ENCODE measurements at places on chromosomes 1 and 21.

GRCh38 chr1:179767996-179768395, 24.9 kb downstream of the FAM163A start:
- no peak for DNase-seq

DNA sequence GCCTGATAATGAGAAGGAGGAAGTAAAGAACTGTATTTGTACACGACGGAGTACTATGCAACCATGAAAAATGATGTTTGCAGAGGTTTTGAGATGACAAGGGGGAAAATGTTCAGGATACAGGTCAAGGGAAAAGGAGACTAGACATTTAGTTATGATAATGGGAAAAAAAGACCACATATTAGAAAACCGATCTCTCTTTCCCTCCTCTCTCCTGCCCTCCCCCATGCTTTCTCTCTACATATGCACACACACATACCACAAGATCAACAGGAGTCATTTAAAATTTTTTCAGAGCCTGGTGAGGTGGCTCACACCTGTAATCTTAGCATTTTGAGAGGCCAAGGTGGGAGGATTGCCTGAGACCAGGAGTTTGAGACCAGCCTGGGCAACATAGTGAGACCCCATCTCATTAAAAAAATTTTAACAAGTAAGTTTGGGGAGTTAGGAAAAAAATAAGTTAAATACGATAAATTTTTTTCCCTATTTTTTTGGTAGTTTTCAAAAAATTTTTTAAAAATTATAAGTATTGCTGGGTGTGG, 44.5 kb downstream of the ECE1 start:
- no peak for DNase-seq

DNA sequence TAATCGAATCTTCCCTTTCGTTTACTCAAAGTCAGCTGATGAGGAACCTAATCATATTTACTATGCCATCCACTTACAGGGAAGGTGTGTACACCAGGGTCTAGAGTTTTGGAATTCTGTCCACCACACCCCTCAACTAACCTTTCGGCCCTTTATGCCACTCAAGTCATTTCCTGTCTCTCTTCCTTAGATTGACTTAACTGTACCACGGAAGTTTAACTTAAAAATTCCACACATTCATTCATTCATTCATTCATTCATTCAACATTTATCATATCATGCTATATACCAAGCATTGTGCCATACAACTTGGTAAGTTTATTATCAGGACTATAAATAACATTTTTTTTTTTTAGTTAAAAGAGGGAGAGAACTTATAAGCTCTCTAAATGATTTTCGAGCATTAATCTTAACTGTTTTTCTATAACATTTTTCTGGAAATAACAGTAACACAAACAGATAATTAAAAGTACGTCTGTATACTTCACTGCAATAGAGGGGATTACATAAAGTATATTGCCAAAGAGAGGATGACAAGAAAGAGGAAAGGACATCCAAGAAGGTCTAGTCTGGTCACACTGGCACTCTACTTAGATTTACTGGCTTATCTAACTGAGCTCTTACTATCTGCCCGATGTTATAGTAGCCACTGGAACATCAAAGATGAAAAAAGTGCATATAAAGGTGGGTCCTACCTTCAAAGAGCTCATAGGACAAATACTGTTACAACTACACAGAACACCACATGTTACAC, 243.7 kb downstream of the PBX1 start:
- DNase-seq: no peak

DNA sequence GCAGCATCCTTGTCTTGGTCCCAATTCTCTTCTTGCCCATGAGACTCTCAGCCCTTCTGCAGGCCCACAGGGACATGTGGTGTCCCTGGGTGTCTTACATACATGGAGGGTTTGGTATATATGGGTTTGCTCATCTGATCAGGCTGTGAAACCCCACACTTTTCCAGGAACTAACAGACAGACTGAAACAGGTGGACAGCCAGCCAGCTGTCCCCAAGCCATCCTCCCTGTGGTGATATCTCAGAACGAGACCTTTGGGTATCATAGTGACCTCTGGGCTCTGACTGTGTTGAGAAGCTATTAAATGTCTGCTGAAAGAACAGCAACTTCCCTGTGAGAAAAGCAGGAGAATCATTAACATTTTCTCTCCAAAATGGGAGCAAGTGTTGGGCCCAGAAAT, 115.5 kb upstream of the PAXBP1 start:
- DNase-seq: no peak

- DNase-seq: no peak
Observed at GRCh38 chr1:234627009-234627950, 17.3 kb upstream of the IRF2BP2 start.

GRCh38 chr1:222225316-222225691, 322.6 kb downstream of the HHIPL2 start:
- no peak for DNase-seq

DNA sequence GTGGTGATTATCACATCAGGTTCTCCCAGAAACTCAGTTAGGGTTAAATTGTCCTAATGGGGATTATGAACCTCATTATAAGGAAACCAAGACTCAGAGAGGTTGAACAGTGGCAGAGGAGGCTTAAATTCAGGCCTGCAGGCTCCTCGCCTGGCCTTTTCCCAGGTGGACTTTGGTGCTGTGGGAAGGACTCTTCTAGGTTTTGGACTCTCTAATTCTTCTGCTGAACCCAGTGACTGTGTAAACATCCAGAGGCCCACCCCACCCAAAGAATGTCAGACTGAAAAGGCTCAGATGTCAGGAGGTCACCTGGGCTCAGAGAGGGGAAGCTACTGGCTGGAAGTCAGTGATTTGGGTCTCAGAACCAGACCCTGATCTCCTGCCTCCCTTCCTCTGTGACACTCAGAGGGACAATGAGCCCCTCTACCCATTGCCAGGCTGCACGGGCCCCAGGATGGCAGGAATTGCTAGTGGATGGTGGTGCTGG, 2.5 kb downstream of the ZNF362 start:
- DNase-seq: no peak

DNA sequence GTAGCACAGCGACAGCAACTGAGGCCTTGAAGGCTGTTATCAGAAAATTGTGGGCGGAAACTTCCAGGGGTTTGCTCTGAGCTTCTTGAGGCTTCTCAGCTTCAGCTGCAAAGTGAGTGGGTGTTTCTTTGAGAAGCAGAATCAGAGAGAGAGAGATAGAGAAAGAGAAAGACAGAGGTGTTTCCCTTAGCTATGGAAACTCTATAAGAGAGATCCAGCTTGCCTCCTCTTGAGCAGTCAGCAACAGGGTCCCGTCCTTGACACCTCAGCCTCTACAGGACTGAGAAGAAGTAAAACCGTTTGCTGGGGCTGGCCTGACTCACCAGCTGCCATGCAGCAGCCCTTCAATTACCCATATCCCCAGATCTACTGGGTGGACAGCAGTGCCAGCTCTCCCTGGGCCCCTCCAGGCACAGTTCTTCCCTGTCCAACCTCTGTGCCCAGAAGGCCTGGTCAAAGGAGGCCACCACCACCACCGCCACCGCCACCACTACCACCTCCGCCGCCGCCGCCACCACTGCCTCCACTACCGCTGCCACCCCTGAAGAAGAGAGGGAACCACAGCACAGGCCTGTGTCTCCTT, at the start of gene FASLG:
FASLG (plus strand) TSS at position 233 of the 583 bp plus-strand sequence; CDS start at position 332, 99 bp downstream.
- DNase-seq: peak; percentile 79

DNA sequence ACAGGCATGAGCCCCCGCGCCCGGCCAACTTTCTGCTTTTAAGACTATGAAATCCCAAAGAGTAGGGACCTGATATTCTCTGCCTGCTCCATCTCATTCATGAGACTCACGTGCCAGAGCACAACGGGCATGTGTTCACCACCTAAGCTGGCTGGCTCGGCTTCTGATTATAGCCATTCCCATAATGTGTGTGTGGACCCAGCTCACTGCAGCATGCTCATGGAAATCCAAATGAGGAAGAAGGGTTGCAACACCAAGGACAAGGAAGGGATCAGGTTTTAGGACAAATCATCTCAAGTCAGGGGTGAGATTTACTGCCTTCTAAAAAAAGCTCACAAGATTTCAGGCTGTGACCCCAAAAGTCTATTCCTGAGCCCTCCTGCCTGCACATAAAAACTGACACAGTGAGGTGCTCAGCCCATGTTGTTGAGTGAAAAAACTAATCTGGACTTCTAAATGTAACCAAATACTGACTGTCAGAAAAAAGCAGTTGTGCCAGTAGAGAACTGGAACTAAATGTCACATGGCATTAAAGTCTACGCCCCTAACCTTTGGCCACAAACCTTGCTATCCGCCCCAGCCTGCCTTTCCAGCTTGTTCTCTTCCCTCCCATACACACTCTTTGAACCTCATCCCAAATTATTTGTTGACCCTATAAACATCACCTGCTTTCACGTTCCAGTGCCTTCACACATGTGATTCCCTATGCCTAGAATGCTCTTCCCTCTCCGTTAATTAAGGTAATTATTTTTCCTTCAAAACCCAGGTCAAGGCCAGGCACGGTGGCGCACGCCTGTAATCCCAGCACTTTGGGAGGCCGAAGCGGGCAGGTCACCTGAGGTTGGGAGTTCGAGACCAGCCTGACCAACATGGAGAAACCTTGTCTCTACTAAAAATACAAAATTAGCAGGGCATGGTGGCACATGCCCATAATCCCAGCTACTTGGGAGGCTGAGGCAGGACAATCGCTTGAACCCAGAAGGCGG, 9.1 kb upstream of the COA7 start:
- DNase-seq: no peak

DNA sequence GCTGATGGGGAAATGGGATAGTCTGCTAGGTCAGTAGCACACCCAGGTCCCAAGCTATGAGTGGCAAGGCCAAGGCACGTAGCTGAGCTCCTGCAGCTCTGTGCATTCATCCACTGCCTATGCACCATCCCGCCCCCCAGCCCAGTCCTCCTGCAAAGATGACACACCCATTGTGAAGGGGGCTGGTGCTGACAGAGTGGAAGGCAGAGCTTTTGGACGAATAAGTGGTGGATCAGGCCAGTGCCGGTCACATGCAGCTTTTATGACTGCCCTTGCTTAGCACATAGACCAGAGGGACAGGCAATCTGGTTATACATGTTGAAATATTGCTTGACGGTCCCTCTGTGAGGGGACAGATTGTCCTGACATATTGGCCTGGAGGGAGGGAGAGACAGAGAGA, 494.3 kb downstream of the PTPRU start:
- DNase-seq: no peak

- DNase-seq: no peak
Observed at GRCh38 chr1:242432491-242433095, 91.9 kb downstream of the PLD5 start.

- peak; percentile 39 for DNase-seq
Observed at GRCh38 chr21:45405819-45406762, 1.1 kb downstream of the COL18A1 start.

DNA sequence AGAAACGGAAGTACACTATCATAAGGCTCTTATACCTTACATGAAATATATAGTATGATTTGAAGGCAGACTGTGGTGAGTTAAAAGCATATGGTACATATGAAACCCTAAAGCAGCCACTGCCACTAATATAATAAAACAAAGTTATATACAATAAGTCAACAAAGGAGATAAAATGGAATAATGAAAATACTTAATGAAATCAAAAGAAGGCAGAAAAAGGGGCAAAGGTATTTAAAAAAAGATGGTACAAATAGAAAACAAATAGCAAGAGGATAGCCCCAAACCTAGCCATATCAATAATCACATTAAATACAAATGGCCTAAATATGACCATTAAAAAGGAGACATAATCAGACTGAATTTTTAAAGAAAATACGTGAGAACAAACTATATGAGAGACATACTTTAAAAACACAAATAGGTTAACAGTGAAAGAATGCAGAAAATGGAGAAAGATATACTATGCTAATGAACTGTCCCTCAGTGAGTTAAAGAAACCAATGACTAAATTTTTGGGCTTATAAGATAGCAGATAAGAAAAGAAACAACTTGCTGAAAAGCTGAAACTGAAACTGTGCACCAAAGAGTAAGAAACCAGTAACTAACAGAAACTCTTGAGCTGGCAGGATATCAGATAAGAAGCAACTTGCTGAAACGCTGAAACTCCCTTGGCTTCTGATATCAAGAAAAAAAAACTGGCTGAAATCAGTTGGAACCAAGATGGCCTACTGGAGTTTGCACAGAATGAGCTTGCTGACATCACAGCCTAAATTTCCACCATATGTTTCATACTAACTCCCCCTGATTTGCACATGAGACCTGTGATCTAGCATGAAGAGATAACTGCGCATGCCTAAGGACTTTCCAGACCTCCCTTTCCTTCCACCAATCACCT, 44.3 kb upstream of the IL10 start:
- peak; percentile 36 for DNase-seq

DNA sequence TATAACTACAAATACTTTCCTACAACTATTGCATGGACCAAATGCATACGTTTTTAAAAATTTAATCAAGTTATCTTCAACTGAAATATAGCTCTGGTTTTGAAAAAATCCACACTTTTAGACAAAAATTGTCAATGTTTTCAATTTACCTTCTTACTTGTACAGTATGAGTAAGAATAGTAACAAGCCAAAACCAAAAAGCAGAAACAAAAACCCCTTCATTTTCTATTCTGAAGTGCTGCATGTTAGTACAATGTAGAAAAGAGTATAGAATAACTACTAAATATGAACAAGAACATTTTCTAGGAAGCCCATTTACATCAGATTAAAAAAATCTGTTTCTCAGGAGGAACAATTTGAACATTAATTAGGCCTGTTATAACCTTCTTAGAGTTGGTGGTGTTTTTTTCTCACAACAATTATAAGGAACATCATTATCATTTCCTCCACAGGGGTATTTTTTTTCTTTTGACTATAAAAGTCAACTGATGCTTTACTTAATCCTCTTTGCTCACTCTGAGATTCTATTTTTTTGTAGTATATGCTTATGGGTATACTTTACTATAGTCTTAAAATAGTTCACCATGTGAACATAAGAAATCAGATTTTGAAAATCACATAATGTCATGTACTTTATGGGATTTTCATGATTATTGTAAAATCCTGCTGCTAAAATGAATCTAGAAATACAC, 475.4 kb downstream of the PTBP2 start:
- no peak for DNase-seq

DNA sequence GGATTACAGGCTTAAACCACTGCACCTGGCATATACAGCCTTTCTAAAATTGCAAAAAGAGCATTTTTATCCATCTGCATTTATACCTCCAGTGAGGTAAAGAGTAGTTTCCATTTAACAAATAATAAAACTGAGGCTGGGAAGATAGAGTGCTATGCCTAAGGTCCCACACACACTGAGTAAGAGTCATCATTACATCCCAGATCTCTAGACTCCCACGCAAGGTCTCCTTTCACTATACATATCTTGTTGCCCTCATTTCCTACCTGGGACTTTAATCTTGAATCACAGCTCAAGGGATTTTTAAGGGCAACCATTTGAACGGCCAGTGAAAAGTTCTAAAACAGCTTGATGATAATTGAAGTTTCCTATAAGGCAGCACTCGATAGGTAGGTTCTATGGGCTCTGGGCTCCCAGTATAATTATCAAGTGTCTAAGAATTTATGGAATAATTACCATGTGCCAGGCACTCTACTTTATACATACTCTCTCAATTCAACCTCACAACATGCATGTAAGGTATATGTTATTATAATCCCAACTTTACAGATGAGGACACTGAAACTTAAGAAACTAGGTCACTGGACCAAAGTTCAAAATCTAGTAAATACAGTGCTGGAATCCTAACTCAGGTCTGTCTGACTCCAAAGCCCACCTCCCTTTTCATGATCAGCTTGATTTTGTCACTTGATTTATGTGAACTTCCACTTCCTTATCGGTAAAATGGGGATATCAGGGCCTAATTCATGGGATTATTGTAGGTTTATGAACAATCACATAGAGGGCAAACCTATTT, 23.3 kb upstream of the EPS15 start:
- no peak for DNase-seq

All from activated CD4-positive, alpha-beta T cell treated with anti-CD3 and anti-CD28 coated beads for 48 hours (primary cell).